Endothelial cell (in vitro differentiated cells): ENCODE measurements at places on chromosomes 16 and 17.
A peak's percentile ranks its signal among the peaks of the same experiment; 100 is the strongest.

DNA sequence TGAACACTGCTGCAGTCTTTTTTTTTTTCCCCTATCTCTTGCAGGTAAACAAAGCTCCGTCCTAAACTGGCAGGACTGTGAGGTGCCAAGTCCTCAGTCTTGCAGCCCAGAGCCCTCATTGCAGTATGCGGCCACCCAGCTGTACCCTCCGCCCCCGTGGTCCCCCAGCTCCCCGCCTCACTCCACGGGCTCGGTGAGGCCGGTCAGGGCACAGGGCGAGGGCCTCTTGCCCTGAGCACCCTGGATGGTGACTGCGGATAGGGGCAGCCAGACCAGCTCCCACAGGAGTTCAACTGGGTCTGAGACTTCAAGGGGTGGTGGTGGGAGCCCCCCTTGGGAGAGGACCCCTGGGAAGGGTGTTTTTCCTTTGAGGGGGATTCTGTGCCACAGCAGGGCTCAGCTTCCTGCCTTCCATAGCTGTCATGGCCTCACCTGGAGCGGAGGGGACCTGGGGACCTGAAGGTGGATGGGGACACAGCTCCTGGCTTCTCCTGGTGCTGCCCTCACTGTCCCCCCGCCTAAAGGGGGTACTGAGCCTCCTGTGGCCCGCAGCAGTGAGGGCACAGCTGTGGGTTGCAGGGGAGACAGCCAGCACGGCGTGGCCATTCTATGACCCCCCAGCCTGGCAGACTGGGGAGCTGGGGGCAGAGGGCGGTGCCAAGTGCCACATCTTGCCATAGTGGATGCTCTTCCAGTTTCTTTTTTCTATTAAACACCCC, 13.8 kb downstream of the IL34 start:
- DNase-seq: no peak

GRCh38 chr17:58331815-58332777, 3.5 kb upstream of the TSPOAP1 start:
- DNase-seq: no peak

- no peak for DNase-seq
Observed at GRCh38 chr16:77610496-77610895, 111.8 kb upstream of the NUDT7 start.

GRCh38 chr16:55480228-55480655, 1.2 kb downstream of the MMP2 start:
- DNase-seq: peak; percentile 41

- DNase-seq: no peak
Observed at GRCh38 chr17:76250141-76250540, 9.8 kb upstream of the RNF157 start.

DNA sequence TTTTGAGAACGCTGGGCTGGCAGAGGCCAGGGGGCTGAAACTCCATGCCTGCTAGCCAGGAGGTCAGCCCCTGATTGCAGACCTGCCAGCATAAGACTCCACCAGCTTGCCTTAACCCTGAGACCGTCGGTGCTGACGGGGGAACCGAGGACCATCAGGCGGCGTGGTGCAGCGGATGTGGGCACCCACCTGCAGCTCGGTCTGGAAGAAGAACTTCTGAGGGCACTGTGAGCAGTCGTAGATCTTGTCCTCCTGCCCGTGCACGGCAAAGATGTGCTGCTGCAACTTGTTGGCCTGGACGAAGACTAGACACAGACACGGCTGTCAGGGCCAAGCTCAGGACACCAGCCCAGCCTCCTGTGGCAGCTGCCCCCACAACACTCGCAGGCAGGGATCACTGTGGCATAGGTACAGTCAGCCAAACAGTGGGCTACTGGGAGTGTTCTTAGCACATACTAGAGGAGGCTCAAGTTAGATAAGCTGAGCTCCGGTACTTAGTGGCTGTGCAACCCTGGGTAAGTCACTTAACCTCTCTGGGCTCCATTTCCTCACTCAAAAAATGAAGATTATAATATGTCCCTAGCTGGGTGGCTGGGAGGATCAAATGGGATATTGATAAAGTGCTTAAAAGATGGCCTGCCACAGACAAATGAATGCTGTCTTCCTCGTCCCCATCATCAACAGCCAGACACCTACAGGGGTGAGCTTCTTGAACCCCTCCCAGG, 150.0 kb downstream of the C16orf78 start:
- no peak for DNase-seq

- DNase-seq: no peak
Observed at GRCh38 chr17:15409721-15410250, 57.6 kb downstream of the CDRT4 start.

- DNase-seq: no peak
Observed at GRCh38 chr17:50481648-50482047, 3.0 kb downstream of the RSAD1 start.

DNA sequence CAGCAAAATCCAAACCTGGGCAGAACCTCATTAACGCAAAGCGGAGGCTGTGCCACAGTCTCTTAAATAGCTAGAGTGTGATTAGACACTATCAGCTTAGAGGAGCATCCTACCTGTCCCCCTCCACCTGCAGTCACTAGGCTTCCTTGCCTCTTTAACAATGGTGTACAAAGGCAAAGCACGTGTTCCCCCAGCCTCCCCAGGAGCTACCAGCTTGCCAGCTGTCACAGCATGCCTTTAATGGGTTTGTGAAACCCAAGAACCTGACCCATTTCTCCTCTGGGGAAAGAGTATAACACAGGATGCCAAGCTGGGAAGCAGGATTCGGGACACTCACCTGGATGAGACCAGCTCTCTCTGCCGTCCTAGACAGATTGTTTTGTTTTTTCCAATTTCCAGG, 37.2 kb upstream of the TBX2 start:
- no peak for DNase-seq

- no peak for DNase-seq
Observed at GRCh38 chr17:36485805-36486203, 677 bp upstream of the ZNHIT3 start.

DNA sequence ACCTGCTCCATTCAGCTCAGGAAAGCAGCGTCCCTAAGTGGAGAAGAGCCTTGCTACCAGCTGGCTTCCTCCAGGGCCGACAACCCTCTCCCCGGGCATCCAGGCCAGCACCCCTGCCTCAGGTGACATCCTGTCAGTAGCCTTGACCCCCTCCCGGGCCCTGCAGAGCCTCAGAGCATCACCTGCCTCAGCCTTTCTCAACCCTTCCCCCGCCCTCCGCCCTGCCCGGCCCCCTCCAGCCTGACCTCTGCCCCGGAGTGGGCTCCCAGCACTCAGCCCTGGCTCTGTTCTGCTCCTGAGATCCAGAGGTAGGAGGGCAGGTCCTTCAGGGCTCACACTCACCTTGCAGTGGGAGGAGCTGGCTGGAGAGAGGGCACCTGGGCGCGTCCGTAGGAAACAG, 73.8 kb upstream of the METRNL start:
- no peak for DNase-seq

DNA sequence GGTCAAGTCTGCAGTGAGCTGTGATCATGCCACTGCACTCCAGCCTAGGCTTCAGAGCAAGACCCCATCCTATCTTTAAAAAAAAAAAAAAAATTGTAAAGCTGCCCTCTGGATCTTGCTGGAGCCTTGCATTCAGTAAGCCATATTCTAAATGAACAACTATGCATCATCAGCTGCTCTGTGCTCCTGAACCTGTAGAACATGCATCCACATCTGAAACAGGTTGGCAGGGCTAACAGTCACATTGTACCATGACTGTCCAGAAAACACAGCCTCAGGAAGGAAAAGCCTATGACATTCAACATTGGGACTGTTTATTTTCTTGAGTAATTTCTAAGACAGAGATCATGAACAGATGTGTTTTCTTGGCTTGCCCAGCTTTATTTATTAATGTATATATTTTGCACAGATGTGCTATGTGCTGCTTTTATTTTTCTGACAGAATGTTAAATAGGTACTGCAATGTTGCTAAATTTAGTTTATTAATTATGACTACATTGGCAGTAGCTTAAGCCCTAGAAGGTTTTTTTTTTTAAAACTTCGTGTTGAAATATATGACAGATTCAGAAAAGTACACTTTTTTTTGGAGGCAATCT, 19.8 kb downstream of the ACSF2 start:
- no peak for DNase-seq

DNA sequence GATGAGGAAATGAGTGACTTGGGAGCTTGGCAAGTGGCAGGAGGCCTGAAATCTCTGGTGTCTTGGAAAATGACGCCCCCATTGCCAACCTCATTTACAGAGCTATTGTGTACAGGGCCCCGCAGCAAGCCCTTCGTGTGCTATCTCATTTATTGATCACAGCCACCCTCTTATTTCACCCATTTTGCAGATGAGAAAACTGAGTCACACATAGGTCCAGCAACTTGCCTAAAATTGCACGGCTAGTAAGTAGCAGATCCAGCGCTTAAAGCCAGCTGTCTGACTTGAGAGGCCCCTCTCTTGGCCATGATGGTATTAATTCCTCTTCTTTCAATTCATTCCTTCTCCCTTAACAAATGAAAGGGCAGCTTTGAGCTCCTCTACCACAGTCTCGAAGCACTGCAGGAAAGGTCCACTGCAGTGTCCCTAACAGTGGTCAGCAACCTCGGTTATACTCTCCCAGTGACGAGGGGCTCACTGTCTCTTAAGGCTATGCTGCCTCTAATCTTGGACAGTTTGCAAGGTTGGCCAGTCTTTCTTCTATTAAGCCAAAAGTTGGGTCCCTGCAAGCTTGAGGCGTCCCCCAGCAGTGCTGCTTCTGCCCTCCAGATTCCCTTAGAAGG, 162.2 kb downstream of the COPRS start:
- no peak for DNase-seq

DNA sequence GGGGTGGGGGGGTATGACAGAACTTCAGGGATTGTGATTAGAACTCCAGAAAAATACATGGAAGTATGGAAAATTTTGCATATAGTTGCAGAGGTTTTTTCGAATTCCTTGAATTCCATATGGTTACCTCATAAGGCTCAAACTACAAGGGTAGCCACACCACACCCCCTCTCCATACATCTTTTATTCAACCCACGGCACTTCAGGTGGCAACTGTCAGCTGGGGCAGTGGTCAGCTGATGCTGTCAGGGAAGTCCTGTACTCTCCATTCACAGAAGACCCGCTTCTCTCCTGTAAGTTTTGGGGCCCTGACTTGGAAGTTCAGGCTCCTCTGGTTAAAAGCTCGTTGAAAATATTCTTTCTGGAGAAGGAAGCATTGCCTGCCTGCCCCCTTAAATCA, 57.5 kb upstream of the CLEC19A start:
- no peak for DNase-seq

- no peak for DNase-seq
Observed at GRCh38 chr17:6299275-6299674, 135.6 kb downstream of the AIPL1 start.

GRCh38 chr17:55330344-55330933, 65.7 kb downstream of the HLF start:
- no peak for DNase-seq

GRCh38 chr16:228151-228851, 948 bp downstream of the LUC7L start:
- DNase-seq: no peak

- no peak for DNase-seq
Observed at GRCh38 chr17:30158896-30159625, 42.4 kb downstream of the NSRP1 start.

GRCh38 chr17:66302761-66303626, 581 bp downstream of the PRKCA start:
- DNase-seq: peak; percentile 40

DNA sequence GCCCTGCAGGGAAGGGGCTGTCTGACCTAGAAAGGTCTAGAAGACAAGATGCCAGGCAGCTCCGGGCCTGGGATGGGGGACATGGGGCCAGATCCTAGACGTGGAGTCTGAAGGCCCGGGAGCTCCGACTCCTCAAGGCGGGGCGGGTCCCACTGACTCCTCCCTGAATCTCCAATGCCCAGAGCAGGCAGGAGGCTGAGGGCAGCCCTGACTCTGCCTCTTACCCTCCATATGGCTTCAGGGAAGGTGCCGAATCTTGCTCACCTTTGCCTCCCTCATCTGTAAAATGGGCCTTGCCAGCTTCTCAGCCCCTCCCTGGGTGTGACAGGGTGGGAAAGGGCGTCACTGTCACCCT, 14.8 kb downstream of the VASN start:
- DNase-seq: no peak

DNA sequence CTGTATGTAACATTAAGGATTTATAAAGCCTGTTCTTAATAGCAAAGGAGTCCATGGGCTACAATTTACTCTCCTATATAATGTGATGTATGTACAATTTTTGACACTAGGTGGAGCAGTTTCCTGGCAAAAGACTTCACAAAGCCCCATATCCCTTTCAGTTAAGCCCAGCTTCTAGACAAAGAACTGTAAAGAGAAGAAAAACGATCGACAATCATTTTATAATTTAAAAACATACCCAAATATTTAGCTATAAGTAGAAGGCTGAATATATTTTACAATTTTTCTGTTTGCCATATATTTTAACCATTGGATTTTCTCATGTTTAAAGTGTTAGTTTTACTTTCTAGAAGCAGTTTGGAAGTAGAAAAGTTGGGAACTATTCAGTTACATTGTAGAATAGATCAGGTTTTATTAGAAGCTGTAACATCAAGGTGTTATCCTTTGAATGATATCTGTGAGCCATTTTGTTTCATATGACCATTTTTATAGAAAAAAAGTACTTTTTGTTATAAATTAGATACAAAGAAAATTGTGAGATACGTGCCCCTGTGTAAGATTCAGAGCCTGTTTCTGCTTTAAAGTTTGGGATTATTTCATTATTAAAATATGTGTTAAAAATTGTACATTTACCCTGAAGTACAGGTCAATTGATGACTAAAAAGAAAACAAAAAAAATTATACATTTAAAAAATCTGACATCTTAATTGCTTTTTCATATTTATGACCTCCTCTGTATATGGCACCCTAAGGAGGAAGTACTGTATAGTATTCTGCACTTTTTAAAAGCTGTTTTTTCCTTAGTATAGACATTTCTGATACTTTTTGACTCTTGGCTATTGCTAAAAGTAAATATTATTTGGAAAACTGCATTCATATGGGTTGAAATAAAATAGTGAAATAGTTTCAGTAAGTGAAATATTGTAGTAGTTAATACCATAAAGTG, 46.3 kb downstream of the VMP1 start:
- DNase-seq: no peak

- DNase-seq: no peak
Observed at GRCh38 chr17:81471818-81472456, 40.7 kb downstream of the ACTG1 start.

GRCh38 chr17:4969551-4970173, 2.0 kb upstream of the SPAG7 start:
- no peak for DNase-seq

GRCh38 chr17:82729479-82730260, 5.7 kb upstream of the FN3K start:
- DNase-seq: no peak

GRCh38 chr17:35407531-35407930, 24.8 kb downstream of the SLFN12 start:
- no peak for DNase-seq
